ENCODE measurements at places on chromosomes 7 and 10. TPM values are rescaled to one million over a fixed set of nuclear protein-coding genes. Genes with fewer than 3 reads are reported as not detected.

The PLEKHS1 gene
- not detected for total RNA-seq

GRCh38 chr10:44334091-44334490 lies 50.8 kb downstream of the CXCL12 start:
- no peaks in the 10 kb centered on the region for H3K36me3 ChIP-seq
- H3K4me3 ChIP-seq = no peak overlapping the region
- H3K4me1 ChIP-seq = peaks cover 8% of the 10 kb centered on the region
- DNase-seq = no peak
- H3K27me3 ChIP-seq = peaks cover 8% of the 10 kb centered on the region

GRCh38 chr7:141150465-141150864 lies 76.6 kb downstream of the TMEM178B start:
- H3K36me3 ChIP-seq = no peaks in the 10 kb centered on the region
- no peak overlapping the region for H3K27ac ChIP-seq
- no peaks in the 10 kb centered on the region for H3K4me1 ChIP-seq
- H3K27me3 ChIP-seq = peaks cover 25% of the 10 kb centered on the region

GRCh38 chr10:4450981-4451908 lies 374.8 kb upstream of the AKR1E2 start:
- no peaks in the 10 kb centered on the region for H3K4me1 ChIP-seq
- no peak overlapping the region for H3K27ac ChIP-seq
- H3K36me3 ChIP-seq = no peaks in the 10 kb centered on the region
- no peak overlapping the region for H3K4me3 ChIP-seq
- H3K27me3 ChIP-seq = no peaks in the 10 kb centered on the region
- no peak for DNase-seq

- no peaks in the 10 kb centered on the region for H3K36me3 ChIP-seq
- H3K4me3 ChIP-seq = no peak overlapping the region
- no peak for DNase-seq
- no peak overlapping the region for H3K27ac ChIP-seq
- H3K4me1 ChIP-seq = no peaks in the 10 kb centered on the region
- no peaks in the 10 kb centered on the region for H3K27me3 ChIP-seq
Measured at GRCh38 chr10:5512881-5513612, 11.7 kb upstream of the CALML3 start.

- H3K4me1 ChIP-seq = no peaks in the 10 kb centered on the region
- no peak overlapping the region for H3K27ac ChIP-seq
- no peaks in the 10 kb centered on the region for H3K27me3 ChIP-seq
- DNase-seq = no peak
- H3K4me3 ChIP-seq = no peak overlapping the region
Measured at GRCh38 chr7:133186060-133186459, 66.8 kb upstream of the EXOC4 start.

The GHRHR gene
- total RNA-seq = not detected

GRCh38 chr7:42065942-42066341 lies 171.1 kb downstream of the GLI3 start:
- no peaks in the 10 kb centered on the region for H3K27me3 ChIP-seq
- no peak overlapping the region for H3K4me3 ChIP-seq
- H3K4me1 ChIP-seq = no peaks in the 10 kb centered on the region
- H3K27ac ChIP-seq = no peak overlapping the region
- DNase-seq = no peak

The VSTM2A gene
- not detected for total RNA-seq

- no peaks in the 10 kb centered on the region for H3K27me3 ChIP-seq
- DNase-seq = no peak
- no peak overlapping the region for H3K27ac ChIP-seq
- no peaks in the 10 kb centered on the region for H3K4me1 ChIP-seq
Measured at GRCh38 chr10:95508730-95509129, 52.4 kb downstream of the SORBS1 start.

- no peak for DNase-seq
- H3K36me3 ChIP-seq = no peaks in the 10 kb centered on the region
- H3K4me1 ChIP-seq = peaks cover 7% of the 10 kb centered on the region
- no peaks in the 10 kb centered on the region for H3K27me3 ChIP-seq
Measured at GRCh38 chr7:149153346-149153745, 6.1 kb downstream of the ZNF398 start.

GRCh38 chr10:6796231-6796630 lies 216.2 kb upstream of the PRKCQ start:
- peaks cover 8% of the 10 kb centered on the region for H3K27me3 ChIP-seq
- peaks cover 3% of the 10 kb centered on the region for H3K4me1 ChIP-seq
- DNase-seq = no peak
- H3K36me3 ChIP-seq = no peaks in the 10 kb centered on the region

DNA sequence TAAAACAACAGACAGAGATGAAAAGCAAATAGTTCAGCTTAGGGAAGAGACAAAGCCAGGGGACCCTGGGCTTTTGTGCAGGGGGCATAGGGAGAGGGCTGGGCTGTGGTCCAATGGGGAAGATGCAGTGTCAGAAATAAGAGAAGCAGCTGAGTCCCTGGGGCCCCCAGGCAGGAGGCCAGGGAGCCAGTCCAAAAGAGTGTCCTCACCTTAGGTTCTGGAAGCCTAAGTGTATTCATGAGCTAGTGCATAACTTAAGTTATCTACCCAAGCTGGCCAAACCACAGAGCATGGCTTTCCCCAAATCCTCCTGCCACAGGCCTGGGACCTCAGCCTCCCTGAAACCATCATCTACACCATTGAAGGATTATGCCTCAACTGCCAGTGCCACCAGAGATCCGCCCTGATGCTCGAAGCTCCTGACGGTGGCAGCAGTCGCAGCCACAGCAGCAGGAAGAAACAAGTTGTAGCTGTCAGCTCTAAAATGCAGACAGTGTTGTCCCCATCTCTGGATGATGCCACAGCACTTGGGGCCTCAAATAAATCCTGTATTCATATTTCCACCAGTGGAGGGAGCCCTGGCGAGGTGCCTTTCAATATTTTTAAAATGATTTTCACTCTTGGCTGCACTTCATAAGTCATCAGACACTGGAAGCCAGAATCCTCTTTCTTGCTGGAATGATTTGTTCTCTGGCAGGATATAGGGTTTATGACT lies 574.6 kb downstream of the GRID1 start:
- no peaks in the 10 kb centered on the region for H3K4me1 ChIP-seq
- no peaks in the 10 kb centered on the region for H3K36me3 ChIP-seq
- H3K4me3 ChIP-seq = no peak overlapping the region
- H3K27me3 ChIP-seq = no peaks in the 10 kb centered on the region

DNA sequence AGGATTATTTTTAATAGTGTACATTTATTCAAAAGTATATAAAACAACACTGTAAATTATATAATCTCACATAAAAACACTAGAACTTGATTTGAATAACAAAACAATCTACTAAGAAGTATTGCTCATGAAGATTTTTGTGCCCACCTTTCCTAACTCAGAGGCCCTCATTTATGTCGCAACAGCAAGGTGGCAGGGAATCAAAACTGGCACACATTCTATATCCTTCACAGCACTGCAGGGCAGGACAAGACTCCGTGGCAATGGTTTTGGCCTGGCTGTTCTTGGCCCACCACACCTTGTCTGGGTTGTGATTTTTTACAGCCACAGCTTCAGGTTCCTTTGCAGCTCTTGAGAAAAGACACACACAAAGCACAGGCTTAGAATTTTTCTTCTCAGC lies 3.4 kb upstream of the CUZD1 start:
- no peak overlapping the region for H3K4me3 ChIP-seq
- H3K27ac ChIP-seq = no peak overlapping the region
- no peaks in the 10 kb centered on the region for H3K36me3 ChIP-seq
- peaks cover 4% of the 10 kb centered on the region for H3K27me3 ChIP-seq

The CPVL gene
- total RNA-seq = 10.3 TPM

The TIAL1 gene
- total RNA-seq = 220 TPM

DNA sequence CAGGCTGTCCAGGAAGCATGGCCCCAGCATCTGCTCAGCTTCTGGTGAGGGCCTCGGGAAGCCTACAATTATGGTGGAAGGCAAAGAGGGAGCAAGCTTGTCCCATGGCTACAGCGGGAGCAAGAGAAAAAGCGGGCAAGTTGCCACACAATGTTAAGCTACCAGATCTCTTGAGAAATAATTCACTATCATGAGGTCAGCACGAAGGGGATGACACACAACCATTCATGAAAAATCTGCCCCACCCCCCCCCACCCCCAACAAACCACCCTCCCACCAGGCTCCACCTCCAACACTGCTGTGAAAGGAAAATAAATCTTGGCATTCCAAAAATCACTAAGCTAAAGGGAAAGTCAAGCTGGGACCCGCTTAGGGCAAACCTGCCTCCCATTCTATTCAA lies 545.8 kb upstream of the NRP1 start:
- DNase-seq = no peak
- H3K27ac ChIP-seq = no peak overlapping the region
- no peaks in the 10 kb centered on the region for H3K36me3 ChIP-seq

DNA sequence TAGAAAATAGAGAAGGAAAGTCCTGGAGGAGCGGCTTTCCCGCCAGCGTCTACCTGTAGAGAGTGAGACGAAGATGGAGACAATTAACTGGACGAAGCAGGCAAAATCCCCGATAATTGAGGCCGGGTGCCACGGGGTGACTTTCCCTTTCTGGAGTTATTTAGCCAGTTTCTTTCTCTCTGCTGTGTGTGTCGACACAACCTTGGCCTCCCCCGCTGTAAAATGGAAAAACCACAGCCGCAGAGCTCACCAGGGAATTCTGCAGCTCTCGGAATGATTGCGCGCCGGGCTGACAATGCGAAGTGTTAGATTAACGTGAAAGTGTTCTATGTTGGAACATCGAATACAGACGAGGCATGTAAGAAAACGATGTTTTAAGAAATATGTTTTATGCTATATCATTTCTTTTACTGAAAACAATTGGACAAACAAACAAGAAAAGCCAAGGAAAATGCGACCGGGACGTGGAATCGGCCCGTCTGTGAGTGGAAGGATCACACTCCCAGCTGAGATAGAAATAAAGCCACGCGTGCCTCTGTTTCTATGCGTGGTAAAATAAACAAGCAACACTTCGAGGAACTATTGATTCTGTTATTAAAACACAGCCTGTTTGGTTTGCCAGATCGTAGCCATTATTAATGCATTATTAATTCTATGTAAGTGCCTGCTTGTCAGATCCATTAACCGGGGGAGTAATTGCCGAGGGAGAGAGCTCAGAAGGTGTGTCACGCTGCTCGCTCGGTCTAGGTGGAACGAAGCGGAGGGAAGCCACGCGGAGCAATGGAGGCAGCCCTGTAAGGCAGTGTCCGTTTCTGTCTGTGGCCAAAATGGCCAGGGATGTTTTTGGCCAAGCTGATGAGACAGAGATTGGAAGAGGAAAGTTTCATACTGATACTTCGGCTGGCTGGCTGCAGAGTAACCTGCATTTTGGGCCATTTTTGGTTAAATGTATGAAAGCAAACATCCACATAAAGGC lies 129.4 kb downstream of the DNAJB6 start:
- no peaks in the 10 kb centered on the region for H3K36me3 ChIP-seq
- H3K4me3 ChIP-seq = no peak overlapping the region
- H3K27me3 ChIP-seq = 0 out of 2 replicates have a peak, but pooled peaks cover 6% of the 10 kb centered on the region

The AOAH gene
- 1.1 TPM for total RNA-seq

- no peaks in the 10 kb centered on the region for H3K36me3 ChIP-seq
- no peak overlapping the region for H3K27ac ChIP-seq
- H3K4me1 ChIP-seq = no peaks in the 10 kb centered on the region
- H3K4me3 ChIP-seq = no peak overlapping the region
Measured at GRCh38 chr10:120593693-120594092, 136.7 kb downstream of the PLPP4 start.

The CCL26 gene
- total RNA-seq = 0.49 TPM

The HKDC1 gene
- total RNA-seq = 1.7 TPM

GRCh38 chr7:57425969-57426628 lies 23.9 kb upstream of the ZNF716 start:
- no peak overlapping the region for H3K4me3 ChIP-seq
- H3K36me3 ChIP-seq = no peaks in the 10 kb centered on the region
- no peak overlapping the region for H3K27ac ChIP-seq

The CTBP2 gene
- 144 TPM for total RNA-seq

- no peaks in the 10 kb centered on the region for H3K27me3 ChIP-seq
- DNase-seq = no peak
- H3K4me3 ChIP-seq = peak overlapping the region; percentile 56
Measured at GRCh38 chr10:62374862-62375710, 917 bp downstream of the ZNF365 start.

The LMTK2 gene
- 17.8 TPM for total RNA-seq

DNA sequence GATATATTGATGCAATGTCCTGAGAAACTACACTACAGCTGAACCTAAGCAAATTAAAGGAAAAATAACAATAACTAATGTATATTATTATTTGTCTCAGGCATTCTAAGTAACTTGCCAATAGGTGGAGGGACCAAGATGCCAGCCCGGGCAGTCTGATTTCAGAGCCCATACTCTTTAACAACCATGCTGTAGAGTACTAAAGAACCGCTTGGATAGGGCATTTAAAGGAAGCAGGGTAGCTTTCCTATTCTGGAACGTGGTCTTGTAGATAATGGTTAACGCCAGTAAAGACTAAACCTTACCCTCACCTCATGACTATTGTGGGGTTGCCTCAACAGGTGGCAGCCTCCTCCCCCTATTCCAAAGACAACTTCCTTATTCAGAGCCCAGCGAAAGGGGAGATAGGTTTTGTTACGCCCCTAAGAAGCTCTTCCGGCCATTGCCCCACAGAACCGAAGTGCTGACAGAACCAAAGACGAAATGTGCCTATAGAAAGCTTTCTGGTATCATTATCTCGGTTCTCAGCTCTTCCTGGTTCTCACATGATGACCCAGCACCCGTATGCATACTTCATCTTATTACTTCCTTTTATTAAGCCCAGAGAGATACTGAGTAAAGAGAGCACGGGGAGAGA lies 707 bp upstream of the C1GALT1 start:
- H3K27me3 ChIP-seq = no peaks in the 10 kb centered on the region
- peaks cover 46% of the 10 kb centered on the region for H3K4me1 ChIP-seq
- peak; percentile 32 for DNase-seq
- no peaks in the 10 kb centered on the region for H3K36me3 ChIP-seq

The OR6B1 gene
- total RNA-seq = not detected

The CHST15 gene
- total RNA-seq = 47.2 TPM

DNA sequence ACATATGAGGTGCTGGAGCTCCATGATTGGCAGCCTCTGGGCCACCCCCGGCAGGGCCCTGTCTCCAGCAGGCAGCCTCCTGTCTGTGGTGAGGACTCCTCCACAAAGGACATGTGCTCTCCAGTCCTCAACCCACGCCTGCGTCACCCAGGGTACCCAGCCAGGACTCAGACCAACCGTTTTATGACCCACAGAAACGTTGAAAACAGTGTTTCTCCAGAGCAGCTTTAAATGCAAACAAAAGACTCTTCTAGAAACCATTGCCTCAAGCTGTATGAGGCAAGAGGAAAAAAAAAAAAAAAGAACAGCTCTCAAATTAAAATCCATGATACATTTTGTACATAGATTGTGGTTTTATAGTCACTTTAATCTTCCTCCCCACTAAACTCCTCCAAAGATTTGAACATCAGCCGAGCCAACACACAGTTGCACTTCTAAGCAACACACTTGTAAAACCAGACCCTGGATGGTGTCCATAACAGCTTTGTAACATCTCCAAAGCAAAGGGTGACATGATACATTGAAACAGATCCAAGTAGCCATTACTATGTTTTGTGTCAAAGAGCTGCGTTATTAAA lies 175.0 kb upstream of the LYZL2 start:
- H3K27me3 ChIP-seq = no peaks in the 10 kb centered on the region
- no peaks in the 10 kb centered on the region for H3K4me1 ChIP-seq
- H3K27ac ChIP-seq = no peak overlapping the region
- H3K36me3 ChIP-seq = no peaks in the 10 kb centered on the region

- no peaks in the 10 kb centered on the region for H3K4me1 ChIP-seq
- no peak overlapping the region for H3K27ac ChIP-seq
- H3K4me3 ChIP-seq = no peak overlapping the region
- H3K27me3 ChIP-seq = no peaks in the 10 kb centered on the region
- no peak for DNase-seq
Measured at GRCh38 chr7:114388021-114388420, 26.6 kb upstream of the FOXP2 start.

- no peaks in the 10 kb centered on the region for H3K36me3 ChIP-seq
- peaks cover 10% of the 10 kb centered on the region for H3K4me1 ChIP-seq
- no peaks in the 10 kb centered on the region for H3K27me3 ChIP-seq
- no peak overlapping the region for H3K4me3 ChIP-seq
Measured at GRCh38 chr10:113979409-113979808, 64.3 kb upstream of the ADRB1 start.

The TRIM50 gene
- total RNA-seq = not detected
